Mammary microvascular endothelial cell (primary cell): ENCODE measurements at places on chromosomes 16 and 17. TPM values are rescaled to one million over a fixed set of nuclear protein-coding genes. Genes with fewer than 3 reads are reported as not detected.

SEPTIN1 gene
- not detected in 2 replicates for total RNA-seq

IL17C gene
- total RNA-seq: 0.79 TPM in 1 of 2 replicates, not detected in the other

RHBDF1 gene
- 23.3 and 28.7 TPM in 2 replicates for total RNA-seq

KCNJ18 gene
- total RNA-seq: not detected in 2 replicates

RUNDC3A gene
- not detected in 2 replicates for total RNA-seq

SLC13A2 gene
- not detected in 2 replicates for total RNA-seq

JMJD6 gene
- 29.2 and 34.5 TPM in 2 replicates for total RNA-seq

SLFN11 gene
- 74.9 and 82.3 TPM in 2 replicates for total RNA-seq

OR2C1 gene
- total RNA-seq: not detected in 2 replicates

CNTD1 gene
- not detected in 2 replicates for total RNA-seq
